Activated CD4-positive, alpha-beta T cell treated with anti-CD3 and anti-CD28 coated beads for 36 hours (primary cell): ENCODE measurements at places on chromosomes 3 and 15.

- DNase-seq = no peak
Measured at GRCh38 chr3:112095731-112096130, 9.5 kb downstream of the C3orf52 start.

DNA sequence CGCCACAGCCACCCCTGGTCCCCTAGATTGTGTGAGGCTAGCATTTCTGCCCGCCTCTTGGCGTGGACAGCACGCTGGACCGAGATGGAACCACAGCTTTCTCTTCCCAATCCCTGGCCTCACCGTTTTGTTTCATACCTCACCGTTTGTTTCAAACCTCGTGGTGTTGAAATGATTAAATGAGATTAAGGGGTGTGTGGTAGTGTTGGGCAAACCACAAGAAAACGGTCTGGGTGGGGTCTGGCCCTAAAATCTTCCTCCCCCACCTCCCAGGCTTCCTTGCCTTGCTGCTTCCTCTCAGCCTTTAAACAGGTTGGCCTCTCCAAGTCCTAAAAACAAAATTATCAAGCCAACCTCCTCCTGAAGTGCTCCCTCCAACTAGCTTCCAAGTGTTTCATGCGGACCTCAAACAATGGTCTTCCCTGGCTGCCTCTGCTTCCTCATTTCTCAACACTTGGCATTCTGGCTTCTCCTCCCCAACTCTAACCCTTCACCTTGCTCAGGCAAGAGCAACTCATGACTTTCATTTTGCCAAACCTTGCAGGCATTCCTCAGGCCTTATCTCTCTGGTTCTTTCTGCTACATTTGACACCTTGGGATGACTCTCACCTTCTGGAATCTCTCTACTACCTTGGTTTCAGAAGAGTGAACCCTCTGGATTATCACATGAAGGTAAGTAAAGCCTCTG is 1.4 kb upstream of the ATP13A3 start:
- DNase-seq = no peak

DNA sequence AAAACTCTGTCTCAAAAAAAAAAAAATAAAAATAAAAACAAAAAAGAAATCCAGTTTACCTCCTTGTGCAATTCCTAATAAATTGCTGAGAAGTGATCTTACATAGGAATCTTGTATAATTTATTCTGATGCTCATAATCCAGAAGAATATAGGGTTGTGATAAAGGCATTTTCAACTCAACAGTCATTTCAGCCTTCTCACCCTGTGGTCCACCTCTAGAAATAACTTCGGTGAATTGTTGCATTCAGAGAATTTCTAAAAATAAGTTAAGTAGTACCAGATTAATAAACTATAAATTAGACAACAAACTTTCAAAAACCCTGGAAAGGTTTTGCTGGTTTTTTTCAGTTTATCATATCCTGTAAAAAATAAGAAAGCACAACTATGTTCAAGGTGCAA is 20.2 kb downstream of the RAF1 start:
- DNase-seq = no peak

DNA sequence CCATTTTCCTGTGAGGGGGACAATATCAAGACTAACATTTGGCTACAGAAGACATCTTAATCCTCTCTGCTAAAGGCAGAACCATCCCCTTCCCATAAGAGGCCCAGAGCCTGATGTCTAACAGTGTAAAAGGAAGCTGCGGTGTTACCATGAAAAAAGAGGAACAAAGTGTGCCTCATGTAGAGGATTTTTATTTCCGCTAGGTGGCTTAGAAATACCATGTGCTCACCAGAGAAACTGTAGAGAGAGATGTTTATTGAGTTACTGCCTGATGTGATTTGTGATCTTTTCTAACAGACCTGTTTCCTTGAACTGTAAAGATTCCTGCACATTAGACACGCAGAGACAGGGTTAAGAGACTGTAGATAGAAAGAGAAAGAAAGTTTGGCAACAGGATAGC is 22.0 kb downstream of the OR5H15 start:
- DNase-seq = no peak

- no peak for DNase-seq
Measured at GRCh38 chr15:63218100-63218808, 28.8 kb downstream of the RAB8B start.

GRCh38 chr3:112560721-112561483 is 860 bp downstream of the ATG3 start:
- DNase-seq = peak; percentile 90

GRCh38 chr3:64251019-64251418 is 25.8 kb upstream of the PRICKLE2 start:
- no peak for DNase-seq

DNA sequence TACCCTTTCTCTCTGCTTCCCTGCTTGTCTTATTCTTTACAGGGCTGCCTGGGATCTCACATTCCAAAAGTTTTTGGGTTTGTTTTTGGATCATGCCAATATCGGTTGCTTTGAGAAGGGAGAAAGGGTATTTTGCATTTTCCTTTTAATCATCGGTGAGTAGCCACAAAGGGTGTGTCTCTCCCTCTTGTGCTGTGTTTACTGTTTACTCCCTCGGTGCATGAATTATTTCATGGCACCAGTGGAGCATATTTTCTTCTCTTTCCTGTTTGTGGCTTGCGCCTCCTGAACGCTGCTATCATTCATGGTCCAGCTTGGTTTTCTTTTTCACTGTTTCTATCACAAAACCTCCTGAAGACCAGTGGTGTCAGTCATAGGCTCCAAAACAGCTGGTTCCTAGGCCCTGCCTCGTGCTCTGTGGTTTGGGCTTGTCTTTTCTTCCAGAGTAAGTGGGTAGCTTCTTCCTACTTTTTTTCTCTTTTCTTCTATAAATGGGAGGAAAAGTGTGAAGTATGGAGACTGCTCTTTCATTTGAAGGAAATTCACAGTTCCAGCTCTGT is 54.9 kb downstream of the IGF1R start:
- no peak for DNase-seq

- no peak for DNase-seq
Measured at GRCh38 chr3:46416125-46416810, 9.2 kb downstream of the CCRL2 start.

GRCh38 chr3:108219336-108219735 is 2.9 kb downstream of the IFT57 start:
- no peak for DNase-seq

GRCh38 chr3:130839813-130840212 is 54.1 kb upstream of the ATP2C1 start:
- no peak for DNase-seq

GRCh38 chr3:196736670-196737374 is 2.8 kb upstream of the PAK2 start:
- no peak for DNase-seq

- DNase-seq = no peak
Measured at GRCh38 chr15:73049564-73050215, 2.6 kb upstream of the NEO1 start.

DNA sequence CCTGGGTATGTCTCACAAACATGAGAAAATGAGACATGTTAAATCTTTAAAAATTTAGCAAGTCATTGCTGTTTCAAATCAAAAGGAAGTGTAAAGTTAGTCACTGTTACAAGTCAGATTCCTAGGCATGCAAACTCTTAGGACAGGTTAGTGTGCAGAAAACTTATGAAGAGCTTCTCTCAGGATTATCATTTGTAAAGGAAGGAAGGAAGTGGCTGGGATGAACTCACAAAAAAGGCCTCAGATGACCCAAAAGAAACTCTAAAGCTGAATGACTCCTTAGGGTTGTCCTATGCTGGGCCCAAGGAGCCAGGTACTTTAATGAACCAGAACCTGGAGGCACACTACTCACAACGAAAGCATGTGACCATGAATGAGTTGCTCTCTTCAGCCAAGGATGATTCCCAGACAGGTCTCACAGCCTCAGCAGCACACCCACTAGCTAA is 25.0 kb downstream of the MSL2 start:
- peak; percentile 41 for DNase-seq

DNA sequence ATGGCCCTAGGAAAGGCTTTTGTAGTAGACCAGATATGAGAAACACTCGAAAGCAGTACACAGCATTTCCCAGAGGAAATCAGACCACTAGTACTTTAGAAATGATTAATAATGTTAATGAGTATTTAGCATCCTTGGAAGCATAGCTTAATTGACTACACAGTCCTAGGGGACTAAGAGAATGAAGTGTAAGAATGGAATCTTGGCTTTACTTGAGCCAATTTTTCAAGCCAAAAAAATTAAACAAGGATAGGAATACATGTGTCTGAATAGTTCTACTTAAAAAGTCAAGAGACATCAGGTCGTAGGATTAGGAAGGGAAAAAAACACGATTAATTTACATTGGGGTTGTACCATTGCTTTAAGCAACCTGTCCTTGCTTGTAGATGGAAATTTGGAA is 38.2 kb downstream of the DPPA2 start:
- no peak for DNase-seq
